ENCODE measurements at places on chromosomes 12 and 14.

- DNase-seq, result no peak
These were observed 11.9 kb downstream of the SART3 start for GRCh38 chr12:108548954-108549521.

- DNase-seq, result peak; percentile 93
These were observed 71.2 kb downstream of the GALNT4 start for GRCh38 chr12:89453121-89453978.

DNA sequence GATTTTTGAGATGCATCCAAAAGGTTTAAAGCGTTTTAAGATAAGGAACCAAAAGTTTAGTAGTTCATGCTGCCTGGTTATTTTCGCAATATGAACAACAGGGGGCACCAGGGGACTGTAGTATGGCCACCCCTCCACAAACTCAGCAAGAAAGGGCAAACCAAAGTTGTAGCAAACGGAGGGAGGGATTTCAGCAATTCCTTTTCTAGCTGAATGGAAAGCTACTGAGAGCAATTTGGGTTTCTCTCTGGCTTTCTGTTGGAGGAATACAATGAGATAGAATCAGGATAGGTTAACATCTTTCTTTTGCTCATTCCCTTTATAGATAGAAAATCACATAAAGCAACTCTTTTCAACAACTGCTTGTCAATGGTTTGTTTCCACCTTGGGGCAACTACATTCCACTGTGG, 62.5 kb downstream of the DRAM1 start:
- peak; percentile 90 for DNase-seq

DNA sequence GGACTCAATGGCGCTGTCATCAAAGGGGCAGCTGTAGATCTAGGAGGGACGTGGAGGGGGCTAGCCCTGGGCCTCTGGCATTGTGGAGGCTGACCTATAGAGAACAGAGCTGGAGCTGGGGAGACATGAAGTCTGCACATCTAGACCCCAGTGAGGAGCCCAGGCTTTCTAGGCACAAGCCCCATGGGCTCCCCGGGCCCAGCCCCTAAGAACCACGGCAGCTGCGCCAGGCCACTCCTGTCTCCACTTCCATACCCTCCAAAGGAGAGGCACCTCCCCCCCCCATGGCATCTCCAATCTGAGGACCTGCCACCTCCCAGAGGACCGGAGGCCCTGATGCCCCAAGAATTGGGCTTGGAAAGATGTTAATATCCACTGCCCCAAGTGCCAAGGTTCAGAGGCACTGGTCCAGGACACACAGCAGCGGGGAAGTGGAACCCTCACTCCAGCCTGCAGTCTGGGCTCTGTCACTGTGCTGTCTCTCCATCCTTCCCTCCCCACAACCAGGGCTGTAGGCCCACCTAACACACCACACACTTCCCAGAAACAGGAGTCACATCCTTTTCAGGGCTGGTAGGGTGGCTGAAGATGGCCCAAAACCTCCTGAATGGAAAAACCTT, 4.5 kb downstream of the ANKRD9 start:
- DNase-seq, result no peak

GRCh38 chr12:132506328-132507160, 16.6 kb downstream of the FBRSL1 start:
- peak; percentile 81 for DNase-seq

- DNase-seq, result peak; percentile 42
These were observed at the start of gene CCDC63 for GRCh38 chr12:110846615-110847566. TSS of gene CCDC63 (plus strand) at chr12:110846987. CDS start at chr12:110852955, 5,968 bp downstream.

DNA sequence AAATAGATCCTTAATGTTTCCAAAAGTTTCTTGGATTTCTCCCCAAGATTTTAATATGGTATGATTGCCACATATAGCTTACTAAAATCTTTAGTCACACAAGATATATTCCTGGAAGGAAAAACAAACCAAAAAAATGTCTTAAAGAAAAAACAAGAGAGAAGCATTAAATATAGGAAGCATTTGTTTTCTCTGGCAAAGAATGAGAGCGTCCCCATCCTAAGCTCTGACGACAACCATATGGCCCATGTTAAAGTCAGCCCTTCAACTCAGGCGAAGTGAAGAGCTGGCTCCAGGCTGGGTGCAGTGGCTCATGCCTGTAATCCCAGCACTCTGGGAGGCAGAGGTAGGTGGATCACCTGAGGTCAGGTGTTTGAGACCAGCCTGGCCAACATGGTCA, 35.6 kb downstream of the GCH1 start:
- DNase-seq, result no peak

Data from fibroblast of villous mesenchyme (primary cell).